Upper lobe of right lung (tissue), 1 donor: ENCODE measurements at places on chromosomes 1 and 21. TPM values are rescaled to one million over a fixed set of nuclear protein-coding genes. Genes with fewer than 3 reads are reported as not detected.

GRCh38 chr1:193103759-193104501 lies 1.3 kb downstream of the GLRX2 start:
- no peak for DNase-seq

DNA sequence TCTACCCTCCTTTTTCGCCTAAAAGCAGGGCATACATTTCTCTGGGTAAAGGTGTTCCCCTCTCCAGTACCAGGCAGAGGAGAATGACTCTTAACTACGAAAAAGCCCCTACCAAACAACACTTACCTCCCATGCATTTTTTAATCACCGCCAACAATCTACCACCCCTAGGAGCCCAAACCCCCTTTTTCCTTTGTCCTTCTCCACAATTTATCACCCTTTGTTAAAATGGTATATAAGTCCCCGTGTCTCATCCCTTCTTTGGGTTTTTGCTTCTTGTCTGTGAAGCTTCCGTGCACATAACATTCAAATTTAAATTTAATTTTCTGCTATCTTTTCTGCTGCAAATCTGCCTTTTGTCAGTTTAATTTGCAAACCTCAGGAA lies 27.6 kb upstream of the COL18A1 start:
- DNase-seq, result no peak

DNA sequence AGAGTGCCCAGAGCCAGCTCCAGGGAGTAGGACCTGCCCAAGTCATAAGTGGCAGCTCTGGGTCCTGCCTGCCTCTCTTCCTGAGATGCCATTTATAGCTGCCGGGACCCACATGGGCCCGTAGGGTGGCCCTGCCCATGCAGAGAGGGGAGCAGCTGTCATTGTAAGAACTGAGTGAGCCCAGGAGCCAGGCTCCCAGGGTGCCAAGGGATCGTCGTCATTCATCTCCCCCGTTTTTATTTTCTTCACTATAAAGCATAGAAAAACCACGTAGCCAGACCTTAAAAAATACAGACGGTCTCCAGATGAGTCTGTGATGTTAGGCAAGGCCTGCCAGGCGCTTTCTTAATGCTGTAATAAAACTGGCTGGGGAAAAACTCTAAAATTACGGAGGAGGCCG lies 90.7 kb downstream of the IGSF21 start:
- no peak for DNase-seq

GRCh38 chr1:214551436-214552173 lies at the start of gene PTPN14:
Gene PTPN14, minus strand, starts transcription at chr1:214551602. Its CDS starts 86,799 bp downstream, at chr1:214464803.
- DNase-seq, result peak; percentile 93

Gene CD1D
- total RNA-seq, result 5.3 TPM

Gene JTB
- 129 TPM for total RNA-seq

Gene MASP2
- total RNA-seq, result not detected

DNA sequence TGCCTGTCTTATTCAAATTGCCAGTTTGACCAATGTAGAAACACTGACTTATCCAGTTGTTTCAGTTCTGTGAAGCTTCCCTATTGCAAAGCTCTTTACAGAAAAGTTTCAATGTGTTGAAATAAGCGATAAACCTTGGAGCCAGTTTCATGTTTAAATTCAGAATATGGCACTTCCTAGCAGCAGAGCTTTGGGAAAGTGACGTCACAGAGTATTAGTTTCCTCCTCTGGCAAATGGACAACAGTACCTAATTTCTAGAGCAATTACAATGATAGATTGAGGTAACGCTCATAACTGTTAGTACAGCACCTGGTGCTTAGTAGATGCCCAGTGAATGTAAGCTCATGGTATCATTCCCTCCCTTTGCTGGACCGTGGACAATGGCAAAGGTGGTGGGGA lies 527.5 kb upstream of the DAB1 start:
- DNase-seq, result no peak

DNA sequence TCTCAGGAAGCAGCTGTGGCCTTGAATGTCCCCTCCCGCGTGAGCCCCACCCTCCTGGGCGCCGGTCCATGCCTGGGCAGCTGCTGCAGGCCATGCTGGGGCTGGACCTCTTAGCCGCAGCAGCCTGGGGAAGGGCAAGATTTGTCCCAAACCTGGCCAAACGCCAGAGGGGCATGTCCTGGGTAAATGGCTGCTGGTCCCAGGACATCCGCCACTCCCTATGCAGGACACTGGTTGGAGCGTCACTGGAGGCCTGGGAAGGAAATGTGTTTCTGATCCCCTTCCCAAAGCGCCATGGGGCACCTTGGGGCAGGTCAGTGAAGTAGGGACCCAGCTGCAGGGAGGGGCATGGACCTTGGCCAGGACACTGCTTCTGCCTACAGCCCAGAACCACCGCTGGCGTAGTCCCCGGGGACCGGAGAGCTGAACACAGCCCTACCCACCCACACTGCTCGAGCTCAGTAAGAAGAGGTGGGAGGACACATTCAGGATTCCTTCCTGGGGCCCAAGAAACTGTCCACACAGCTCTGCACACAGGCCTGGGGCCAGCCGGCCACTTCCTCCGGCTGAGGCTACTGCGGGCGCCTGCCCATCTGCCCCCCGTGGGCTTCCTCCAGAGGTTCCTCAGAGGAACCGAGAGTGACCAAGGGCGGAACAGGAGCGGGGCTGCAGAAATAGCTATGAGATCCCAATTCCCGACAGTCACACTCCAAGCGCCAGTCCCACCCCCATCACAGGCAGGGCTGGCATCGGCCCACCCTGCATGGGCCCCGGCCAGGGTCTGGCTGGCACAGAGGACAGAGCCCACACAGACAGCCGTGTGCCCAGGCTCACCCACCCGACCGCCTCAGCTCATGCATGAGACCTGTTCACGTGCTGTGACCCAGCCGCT lies 10.8 kb upstream of the PLEKHG5 start:
- no peak for DNase-seq

DNA sequence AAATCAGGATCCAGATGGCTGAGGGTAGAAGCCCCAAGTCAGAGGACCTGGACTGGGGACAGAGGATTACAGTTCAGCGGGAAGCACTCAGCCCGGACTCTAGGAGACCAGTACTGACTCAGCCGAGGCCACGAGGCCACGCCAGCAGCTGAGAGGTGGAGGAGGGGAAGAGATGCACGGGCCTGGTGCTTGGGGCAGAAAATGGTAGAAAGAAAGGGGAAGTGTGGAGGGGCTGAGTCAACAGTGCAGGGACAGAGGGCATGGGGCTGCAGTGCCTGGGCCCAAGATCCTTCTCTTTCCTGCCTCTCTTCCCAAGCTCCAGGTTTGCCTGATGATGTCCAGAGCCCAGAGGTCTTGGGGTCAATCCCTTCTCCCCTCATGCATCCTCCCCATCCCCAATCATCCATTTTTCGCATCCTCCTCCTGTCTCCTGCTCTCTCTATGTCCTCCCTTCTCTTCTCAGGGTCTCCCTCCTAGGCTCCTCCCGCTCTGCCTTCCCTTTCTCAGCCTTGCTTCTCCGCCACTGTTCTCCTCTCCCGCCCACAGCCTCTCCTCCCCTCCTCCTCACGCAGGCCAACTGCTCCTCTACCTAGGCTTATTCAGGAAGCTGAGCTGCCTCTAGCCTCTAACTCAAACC lies 7.7 kb downstream of the ARHGEF2 start:
- DNase-seq, result peak; percentile 89

GRCh38 chr1:19366599-19367536 lies 54.7 kb downstream of the SLC66A1 start:
- DNase-seq, result no peak

- DNase-seq, result no peak
These were observed 201.8 kb upstream of the B3GALT2 start for GRCh38 chr1:193388165-193388564.

- DNase-seq, result no peak
These were observed 89.0 kb downstream of the MIS18A start for GRCh38 chr21:32189688-32190483.

Gene CTXND2
- total RNA-seq, result not detected

Gene TCHHL1
- total RNA-seq, result not detected

Gene ADIPOR1
- total RNA-seq, result 126 TPM

GRCh38 chr1:171472183-171472647 lies 13.1 kb upstream of the PRRC2C start:
- DNase-seq, result no peak

Gene CYYR1
- 51.3 TPM for total RNA-seq

- DNase-seq, result no peak
These were observed 143.2 kb upstream of the BMP8A start for GRCh38 chr1:39348278-39348677.

Gene CAPZA1
- total RNA-seq, result 123 TPM

DNA sequence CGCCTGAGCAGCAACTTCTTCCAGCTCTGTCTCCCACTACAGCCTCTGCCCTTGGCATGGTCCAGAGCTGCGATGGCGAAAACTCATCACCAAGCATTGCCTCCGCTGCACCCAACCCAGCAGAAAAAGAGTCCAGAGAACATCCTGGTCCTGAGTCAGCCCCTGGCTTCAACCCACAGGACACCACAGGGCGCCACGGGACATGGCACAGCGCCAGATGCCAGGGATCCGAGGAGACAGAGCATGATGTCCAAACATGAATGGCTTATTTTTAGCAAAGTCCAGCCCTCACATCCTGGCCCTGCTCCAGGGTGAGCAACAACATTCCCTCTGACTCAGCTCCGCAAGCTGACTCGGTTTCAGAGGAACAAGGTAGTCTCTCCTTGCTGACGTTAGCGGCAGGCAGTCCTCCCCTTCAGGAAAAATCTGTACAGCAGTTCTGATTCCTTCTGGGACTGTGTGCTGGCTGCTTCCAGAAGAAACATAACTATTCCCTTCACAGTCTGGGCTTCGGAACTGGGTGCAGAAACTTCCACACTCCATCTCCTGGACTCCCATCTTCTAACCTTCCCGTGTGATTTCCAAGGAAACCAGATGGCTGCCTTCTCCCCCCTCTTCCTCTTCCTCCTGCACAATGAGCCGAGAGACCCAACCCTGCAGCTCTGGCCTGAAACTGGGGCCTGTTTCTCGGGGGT lies 131.3 kb downstream of the TOMM20 start:
- DNase-seq, result peak; percentile 93

GRCh38 chr1:232662910-232663309 lies 33.0 kb upstream of the SIPA1L2 start:
- DNase-seq, result no peak

GRCh38 chr1:56644064-56644918 lies 823 bp upstream of the PRKAA2 start:
- DNase-seq, result no peak

Gene SYNC
- total RNA-seq, result 16.9 TPM

DNA sequence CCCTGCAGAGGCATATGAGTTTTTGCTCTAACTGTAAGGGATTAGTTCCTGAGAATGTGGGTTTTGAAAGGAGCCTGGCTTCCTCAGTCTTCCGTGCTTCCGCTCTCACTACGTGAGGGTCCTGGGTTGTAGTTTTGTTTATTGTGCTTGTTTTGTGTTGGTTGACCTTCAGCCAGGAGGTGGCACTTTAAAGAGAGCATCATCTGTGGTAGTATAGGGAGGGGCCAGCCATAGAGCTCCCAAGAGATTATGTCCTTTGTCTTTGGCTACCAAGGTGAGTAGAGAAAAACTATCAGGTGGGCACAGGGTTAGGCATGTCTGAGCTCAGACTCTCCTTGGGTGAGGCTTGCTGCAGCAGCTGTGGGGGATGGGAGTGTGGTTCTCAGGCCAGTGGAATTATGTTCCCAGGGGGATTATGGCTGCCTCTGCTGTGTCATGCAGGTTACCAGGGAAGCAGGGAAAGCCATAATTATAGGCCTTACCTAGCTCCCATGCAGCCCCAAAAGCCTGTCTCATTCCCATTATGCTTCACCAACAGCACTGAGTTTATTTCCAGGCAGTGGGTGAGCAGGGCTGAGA lies 23.5 kb downstream of the CYP4B1 start:
- no peak for DNase-seq

Gene ANKRD35
- 1.6 TPM for total RNA-seq

Gene FLG2
- total RNA-seq, result not detected

Gene SLAMF9
- total RNA-seq, result not detected

GRCh38 chr1:172895761-172896160 lies 155.0 kb downstream of the TNFSF18 start:
- no peak for DNase-seq

DNA sequence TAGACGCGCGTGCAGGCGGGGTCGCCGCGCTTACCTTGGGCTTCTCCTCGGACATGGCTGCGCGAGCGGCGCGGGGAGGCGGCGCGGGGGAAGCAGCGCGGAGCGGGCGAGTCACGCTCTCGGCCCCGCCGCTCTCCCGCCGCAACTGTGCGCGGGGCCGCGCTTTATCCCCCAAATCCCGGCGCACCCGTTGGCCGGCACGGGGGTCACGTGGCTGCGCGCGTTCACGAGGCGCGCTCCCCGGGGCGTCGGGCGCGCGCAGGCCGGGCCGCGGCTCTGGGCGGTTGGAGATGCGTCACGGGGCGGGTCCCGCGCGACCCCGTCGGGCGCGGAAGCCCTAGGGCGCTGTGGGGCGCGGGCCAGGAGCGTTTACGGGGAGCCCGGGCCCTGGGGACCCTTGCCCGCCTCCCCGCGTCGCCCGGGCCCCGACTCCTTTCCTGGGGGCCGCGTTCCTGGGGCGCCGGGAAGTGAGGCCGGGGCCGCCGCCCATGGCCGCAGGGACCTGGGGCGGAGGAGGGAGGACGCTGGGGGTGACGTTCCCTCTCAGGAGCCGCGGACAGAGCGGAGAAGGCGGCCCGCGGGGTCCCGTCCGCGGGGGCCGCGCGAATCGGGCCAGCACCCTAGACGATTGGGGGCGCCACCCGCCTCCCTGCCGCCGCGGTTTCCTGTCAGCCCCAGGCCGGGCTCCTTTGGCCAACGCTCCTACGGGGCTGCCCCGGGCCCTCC lies at the start of gene SUMO3:
Gene SUMO3, minus strand, starts transcription at position 149 of the 726 bp plus-strand sequence. Its CDS starts 94 bp downstream, at position 55.
- DNase-seq, result peak; percentile 92

DNA sequence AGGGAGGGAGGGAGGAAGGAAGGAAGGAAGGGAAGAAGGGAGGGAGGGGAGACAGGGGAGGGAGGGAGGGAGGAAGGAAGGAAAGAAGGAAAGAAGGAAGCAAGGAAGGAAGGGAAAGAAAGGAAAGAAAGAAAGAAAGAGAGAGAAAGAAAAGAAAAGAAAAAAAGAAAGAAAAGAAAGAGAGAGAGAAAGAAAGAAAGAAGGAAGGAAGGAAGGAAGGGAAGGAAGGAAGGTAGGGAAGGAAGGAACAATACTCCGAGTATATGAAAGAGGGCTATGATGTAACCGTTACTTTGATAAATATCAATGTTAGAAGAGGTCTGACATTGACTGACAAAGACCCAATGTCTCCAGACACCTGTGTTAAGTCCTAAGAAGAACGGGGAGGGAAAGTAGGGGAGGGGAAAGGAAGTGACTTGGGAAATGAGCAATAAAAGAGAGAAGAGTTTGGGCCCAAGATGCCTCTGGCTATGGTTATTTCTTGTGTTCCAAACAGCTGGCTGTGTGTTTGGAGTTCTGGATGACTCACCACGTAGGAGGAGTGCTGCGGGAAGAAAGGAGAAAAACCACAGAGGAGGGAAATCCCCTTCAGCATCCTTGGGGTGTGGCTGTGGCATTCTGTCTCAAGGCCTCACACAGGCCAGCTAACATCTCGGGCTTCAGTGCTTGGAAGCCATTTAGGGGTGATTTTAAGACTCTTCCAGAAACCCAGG lies 37.0 kb upstream of the RXRG start:
- DNase-seq, result no peak

- no peak for DNase-seq
These were observed 47.6 kb downstream of the PEX14 start for GRCh38 chr1:10522322-10522860.

Gene IFI44L
- total RNA-seq, result 30.0 TPM

Gene TBX15
- 0.64 TPM for total RNA-seq

GRCh38 chr1:176837708-176838107 lies 326.8 kb downstream of the ASTN1 start:
- no peak for DNase-seq

Gene FAM151A
- total RNA-seq, result not detected

Gene F3
- 113 TPM for total RNA-seq
